Esophagus squamous epithelium (tissue), 5 donors: ENCODE measurements at places on chromosomes 12 and 14.

GRCh38 chr12:92134638-92135274 lies 10.9 kb downstream of the BTG1 start:
- no peak for DNase-seq

GRCh38 chr14:92692822-92693226 lies 55.6 kb downstream of the LGMN start:
- no peak for DNase-seq

- no peak for DNase-seq
Measured at GRCh38 chr12:5138845-5139244, 95.2 kb downstream of the KCNA5 start.

GRCh38 chr14:66600416-66600815 lies 92.5 kb downstream of the GPHN start:
- DNase-seq = no peak

DNA sequence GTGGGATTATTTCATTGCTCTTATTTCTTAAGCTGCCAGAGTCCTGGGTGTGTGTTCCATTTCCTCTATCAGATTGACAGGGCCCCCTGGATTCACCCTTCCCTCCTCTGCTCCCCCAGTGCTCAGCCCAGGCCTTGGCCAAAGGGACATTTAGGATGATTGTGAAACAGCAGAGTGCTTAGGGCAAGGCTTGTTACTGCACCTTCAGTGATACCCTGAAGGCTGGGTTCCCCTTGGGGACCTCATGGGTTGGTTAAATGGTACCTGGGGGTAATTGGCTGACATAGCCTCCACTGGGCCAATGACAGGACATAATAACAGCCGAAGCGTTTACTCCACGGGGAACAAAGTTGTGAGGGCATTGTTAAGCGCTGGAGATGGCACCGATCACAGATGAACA lies 1.3 kb upstream of the KRT72 start:
- DNase-seq = no peak

GRCh38 chr14:40656311-40656710 lies 950.4 kb upstream of the LRFN5 start:
- DNase-seq = no peak

DNA sequence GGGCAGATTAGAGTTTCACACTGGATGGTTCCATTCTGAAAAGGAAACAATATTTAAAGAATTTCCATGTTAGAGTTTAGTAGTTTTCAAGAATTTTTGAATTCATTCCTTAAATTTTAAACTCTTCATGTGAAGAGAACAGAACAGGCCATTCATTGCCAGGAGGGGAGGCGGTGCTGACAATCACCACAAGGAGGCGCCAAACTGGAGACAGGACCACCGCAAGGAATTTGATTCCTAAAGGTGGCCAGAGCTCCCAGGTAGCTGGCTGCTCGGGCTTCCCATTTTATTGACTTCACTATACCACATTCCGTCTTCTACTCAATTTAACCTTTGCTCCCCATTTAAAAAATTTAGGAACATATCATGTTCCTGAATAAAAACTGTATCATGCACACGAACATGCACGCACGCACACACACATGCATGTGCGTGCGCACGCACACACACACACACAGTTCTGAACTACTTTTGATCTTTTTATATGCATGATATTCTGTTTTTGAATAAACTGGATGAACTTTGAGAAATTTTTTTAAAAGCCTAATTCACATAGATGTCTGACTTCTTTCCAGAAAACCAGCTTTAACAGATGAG lies 101.2 kb downstream of the NELL2 start:
- no peak for DNase-seq
